ENCODE measurements at places on chromosomes 6 and 20.

DNA sequence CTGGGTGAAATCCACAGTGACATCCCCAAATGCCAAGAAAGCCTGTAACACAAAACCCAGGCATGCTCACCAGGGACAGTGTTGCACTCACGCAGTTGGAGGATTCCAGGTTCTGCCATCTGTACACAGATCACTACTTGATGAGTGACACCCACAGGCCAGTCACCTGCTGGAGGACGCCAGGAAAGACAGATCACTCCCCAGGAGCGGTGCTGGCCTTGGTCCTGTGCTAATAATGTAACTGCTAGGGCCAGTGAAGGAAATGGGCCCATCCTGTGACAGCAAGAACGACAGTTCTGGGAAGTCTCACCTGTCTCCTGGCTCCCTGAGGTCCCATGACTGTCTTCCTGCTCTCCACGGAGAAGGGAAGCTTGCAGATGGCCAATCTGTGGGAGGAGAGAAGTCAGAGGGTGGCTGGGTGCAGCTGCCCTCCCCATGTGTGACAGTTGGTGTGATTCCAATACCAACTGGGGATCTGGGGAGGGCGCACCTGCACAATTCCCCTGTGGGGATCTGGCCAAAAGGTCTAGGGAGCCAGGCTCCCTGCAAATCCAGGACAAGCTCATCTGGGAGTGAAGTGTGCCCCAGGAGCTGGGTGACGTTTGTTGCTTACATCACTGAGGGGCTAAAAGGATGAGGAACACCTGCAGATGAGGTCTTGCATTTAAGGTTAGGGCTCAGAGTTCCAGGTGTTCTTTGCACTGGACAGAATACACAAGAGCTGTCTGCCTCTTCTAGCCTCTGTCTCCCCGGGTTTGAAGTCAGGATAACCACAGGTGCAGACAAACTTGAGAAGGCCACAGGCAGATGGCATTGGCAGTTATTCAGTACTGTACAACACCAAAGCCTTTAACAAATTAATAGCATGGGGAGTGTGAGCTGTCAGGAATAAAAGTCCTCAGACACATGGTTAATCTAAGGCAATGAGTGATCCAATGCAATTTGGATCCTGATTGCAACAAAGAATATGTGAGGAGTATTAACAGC lies 10.3 kb downstream of the ZNF337 start:
- no peak for DNase-seq

DNA sequence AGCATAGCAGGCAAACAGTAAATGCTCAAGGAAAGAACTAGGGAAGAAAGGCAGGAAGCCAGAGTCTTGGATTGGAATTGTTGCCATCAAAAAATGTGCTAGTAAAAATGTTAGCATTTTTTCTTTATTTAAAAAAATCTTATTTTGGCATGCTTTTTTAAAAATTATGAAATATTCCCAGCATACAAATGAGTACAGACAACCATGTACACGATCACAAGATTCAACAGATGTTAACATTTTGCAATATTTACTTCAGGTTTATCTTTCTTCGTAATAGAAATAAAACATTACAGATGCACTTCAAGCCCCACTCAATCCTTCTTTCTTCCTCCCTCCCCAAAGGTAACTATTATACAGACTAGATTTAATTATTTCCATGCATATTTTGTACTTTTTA lies 27.4 kb upstream of the NOP56 start:
- DNase-seq, result no peak

DNA sequence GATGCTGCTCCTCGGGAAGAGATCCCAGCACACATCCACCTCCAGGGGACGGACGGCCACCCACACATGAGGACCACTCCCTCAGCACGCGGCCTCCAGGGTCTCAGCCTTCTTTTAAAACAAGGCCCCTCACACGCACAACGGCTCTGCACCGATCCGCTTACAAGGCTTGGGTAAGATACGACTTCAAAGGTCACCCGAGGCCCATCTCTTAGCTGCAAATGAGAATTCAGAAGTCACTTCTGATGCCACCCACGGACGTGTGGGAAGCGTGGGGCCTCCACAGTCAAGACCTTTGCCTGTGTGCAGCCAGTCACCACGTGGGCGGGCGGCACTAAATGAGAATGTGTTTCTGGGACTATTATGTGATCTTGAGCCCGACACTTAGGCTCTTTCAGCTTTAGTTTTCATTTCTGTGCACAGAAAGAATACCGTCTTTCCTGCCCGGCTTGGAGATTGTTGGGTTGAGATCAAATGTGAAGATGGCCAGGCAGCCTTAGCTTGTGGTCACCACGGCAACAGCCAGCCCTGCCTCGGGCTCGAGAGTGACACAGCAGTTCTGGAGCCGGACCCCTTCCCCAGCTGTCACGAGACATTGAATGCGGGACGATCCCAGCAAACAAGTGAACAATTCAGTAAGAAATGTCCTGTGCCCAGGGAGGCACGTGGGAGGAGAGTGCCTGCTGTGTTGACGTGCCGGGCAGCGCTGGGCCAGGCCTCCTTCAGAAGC lies 91.6 kb downstream of the RAMACL start:
- no peak for DNase-seq

GRCh38 chr6:111737065-111737521 lies 131.4 kb upstream of the TRAF3IP2 start:
- DNase-seq, result peak; percentile 72
